ENCODE measurements at places on chromosomes 4 and X. TPM values are rescaled to one million over a fixed set of nuclear protein-coding genes. Genes with fewer than 3 reads are reported as not detected.

NKX6-1 gene
- 0.40 TPM for total RNA-seq

NDNF gene
- 3.5 TPM for total RNA-seq

DMRTC1B gene
- total RNA-seq, result 1.7 TPM

DNA sequence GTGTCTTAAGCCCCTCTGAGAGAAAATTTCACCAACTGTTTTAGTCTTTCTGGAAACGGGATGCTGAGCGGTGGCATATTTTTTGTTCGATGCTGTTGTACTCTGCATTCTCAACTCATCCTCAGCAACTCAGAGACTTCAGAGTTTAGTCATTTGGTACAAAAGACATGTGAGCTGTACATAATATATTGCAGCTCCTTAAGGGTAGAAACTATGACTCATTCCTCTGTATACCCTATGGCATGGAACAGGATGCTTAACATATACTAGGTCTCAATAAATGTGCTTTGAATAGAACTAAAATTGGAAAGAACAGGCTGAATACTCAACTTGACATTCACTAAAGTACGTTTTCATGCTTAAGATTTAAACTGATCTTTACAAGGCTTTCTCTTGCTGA lies 130.5 kb upstream of the SLITRK2 start:
- no peak for DNase-seq

GRCh38 chr4:185771711-185772390 lies 40.1 kb downstream of the SORBS2 start:
- DNase-seq, result no peak

GRCh38 chr4:170137927-170138326 lies 48.2 kb upstream of the AADAT start:
- no peak for DNase-seq

GRCh38 chr4:47442980-47443379 lies 20.5 kb downstream of the COMMD8 start:
- DNase-seq, result no peak

- DNase-seq, result no peak
These were observed 15.9 kb upstream of the GPRASP2 start for GRCh38 chrX:102696306-102696705.

GRCh38 chrX:155767051-155767875 lies 113.9 kb upstream of the VAMP7 start:
- peak; percentile 62 for DNase-seq

All from thyroid gland (tissue), 4 donors.